ENCODE measurements at places on chromosomes 2 and 18.
A peak's percentile ranks its signal among the peaks of the same experiment; 100 is the strongest.

- DNase-seq, result no peak
Measured at GRCh38 chr2:29841386-29842004, 79.9 kb downstream of the ALK start.

GRCh38 chr18:37266290-37266689 lies 299.3 kb downstream of the CELF4 start:
- DNase-seq, result no peak

DNA sequence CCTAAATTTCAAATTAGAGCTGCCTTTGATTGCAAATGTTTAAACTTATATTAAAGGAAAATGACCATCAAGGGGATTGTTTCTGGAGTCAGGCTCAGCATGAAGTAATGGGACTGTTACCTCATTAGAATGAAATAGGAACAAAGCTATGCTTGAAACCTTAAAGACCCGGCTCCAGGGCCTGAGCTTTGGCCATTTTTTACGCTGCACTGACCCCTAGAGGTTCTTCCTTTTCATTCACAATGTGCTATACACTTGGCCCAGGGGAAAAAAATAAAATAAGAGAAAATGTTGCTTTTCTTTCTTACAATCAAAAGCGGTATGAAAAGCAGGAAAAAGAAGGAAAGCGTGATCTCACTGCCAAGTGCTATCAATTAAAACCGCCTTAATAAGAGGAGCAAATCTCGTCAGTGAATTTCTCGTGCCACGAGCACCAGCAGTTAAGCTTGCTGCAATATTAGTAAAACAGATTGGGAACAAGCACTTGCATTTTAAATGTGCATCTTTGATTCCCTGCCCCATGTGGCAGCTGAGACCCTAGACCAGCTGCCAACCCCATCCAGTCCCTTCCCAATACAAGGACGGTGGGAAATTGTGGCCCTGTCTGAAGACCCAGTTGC lies 96.6 kb downstream of the MBD2 start:
- no peak for DNase-seq

DNA sequence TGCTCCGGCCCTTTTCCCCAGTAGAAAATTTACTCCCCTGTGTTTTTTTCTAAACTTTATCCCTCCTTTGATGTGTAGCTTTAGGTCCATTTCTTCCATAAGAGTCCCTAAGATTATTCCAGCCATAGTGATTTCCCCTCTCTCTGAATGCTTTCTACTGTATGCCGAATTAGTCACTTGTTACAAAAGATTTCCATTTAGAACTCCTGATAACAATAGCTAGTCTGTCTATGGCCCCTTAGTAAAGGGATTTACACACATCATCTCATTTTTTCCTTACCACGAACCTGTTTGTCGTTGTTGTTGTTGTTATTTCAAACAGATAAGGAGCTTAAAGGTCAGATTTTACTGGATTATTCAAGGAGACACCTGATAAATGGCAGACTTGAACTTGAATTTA lies 256.1 kb downstream of the PAX3 start:
- no peak for DNase-seq

- DNase-seq, result no peak
Measured at GRCh38 chr2:160457588-160457987, 36.0 kb downstream of the RBMS1 start.

DNA sequence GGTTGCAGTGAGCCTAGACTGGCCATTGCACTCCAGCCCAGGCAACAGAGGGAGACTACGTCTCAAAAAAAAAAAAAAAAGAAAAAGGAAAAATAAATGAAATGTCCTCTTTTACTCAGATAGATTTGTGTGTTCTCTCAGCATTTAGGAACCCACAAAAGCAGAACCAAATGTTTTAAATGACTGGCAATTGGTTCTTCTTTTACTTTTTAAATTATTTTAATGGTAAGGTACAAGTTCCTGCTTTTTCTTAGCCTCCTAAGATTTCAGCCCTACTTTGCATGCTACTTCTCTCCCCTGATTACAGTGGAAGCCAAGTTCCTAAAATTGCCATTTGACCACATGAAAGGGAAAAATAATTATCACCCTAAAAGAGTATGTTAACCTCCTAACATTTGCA lies 23.5 kb downstream of the SRSF7 start:
- DNase-seq, result no peak

DNA sequence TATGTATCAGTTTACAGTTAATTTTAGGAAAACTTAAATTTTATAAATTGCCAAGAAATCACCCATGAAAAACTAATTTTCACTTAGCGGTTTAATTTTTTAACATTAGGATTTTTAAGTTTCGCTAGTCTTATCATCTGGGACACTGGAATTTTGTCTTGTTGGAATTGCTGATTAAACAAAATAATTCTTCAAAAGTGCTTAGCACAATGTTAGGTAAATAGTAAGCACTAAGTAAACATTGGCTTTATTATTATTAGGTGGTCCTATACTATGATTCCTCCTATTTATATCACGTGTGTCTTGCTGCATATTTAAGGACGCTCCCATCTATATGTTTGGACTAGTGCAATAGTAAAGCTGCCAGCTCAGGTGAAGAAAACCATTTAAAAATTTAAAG lies 54.6 kb upstream of the MAP4K3 start:
- no peak for DNase-seq

- no peak for DNase-seq
Measured at GRCh38 chr2:42238644-42239288, 69.6 kb downstream of the EML4 start.

GRCh38 chr2:10047616-10048500 lies 4.5 kb downstream of the KLF11 start:
- DNase-seq, result no peak

GRCh38 chr2:200966770-200967169 lies 3.3 kb upstream of the ORC2 start:
- no peak for DNase-seq

DNA sequence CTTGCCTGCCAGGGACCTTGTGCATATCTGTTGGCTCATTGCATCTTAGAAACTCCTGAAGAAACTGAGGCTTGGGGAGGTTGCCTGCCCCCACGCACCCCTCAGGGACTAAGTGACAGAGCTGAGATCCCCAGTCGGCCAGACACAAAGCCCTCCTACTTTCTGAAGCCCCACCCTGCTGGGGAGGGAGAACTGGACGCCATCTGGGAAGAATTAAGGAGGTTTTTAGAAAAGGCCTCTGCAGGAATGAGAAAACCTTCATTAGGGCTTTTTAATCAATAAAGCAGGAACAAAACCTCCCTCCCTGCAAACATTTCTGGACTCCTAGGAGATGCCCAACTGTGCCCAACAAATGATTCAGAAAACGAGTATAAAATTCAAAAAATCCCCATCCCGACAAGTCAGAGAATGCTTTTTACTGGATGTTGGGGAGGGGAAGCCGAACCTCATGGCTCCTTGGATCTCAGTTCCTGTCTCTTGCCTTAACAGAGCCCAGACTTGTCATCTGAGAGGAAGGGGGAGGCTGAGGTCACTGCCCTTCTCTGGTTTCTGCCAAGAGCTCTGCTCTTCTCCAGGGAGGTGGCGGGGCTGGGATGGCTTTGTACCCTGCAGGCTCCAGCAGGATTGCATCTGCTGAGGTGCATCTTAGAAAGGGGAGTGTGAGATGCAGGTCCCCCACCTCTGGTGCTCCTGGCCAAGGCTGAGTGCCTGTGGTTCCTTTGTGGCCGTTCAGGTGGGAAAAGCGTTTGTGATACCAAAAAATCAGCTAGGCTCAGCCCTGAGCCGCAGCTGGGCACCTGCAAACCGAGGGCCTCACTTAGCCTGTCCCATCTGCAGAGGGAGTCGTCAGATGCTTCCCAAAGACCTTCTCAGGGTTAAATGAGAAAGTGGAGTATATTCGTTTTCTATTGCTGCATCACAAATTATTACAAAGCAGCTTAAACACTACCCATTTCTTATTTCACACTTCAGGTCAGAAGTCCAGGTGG lies 142.4 kb downstream of the ZFP36L2 start:
- no peak for DNase-seq

DNA sequence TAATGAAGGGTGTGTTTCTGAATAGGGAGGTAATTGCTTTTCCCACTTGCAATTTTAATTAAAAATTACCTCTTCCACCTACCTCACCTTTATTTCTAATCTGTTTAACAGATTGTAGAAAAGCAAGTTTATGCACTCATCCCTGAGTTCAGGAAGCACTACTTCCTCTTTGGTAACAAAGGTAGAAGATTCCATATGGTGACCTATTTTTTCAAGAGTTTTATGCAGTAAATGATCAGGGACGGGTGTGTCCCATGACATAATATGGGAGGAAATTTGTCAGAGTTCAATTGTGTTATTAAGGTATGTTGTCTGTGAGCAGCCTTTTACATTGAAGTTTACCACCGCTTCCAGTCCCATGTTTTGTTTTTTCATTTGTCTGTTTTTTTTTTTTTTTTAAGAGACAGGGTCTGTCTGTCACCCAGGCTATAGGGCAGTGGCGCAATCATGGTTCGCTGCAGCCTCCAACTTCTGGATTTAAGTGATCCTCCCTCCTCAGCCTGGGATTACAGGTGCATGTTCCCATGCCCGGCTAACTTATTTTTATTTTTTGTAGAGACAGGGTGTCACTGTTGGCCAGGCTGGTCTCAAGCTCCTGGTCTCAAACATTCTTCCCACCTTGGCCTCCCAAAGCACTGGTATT lies 68.2 kb downstream of the ASAP2 start:
- no peak for DNase-seq

DNA sequence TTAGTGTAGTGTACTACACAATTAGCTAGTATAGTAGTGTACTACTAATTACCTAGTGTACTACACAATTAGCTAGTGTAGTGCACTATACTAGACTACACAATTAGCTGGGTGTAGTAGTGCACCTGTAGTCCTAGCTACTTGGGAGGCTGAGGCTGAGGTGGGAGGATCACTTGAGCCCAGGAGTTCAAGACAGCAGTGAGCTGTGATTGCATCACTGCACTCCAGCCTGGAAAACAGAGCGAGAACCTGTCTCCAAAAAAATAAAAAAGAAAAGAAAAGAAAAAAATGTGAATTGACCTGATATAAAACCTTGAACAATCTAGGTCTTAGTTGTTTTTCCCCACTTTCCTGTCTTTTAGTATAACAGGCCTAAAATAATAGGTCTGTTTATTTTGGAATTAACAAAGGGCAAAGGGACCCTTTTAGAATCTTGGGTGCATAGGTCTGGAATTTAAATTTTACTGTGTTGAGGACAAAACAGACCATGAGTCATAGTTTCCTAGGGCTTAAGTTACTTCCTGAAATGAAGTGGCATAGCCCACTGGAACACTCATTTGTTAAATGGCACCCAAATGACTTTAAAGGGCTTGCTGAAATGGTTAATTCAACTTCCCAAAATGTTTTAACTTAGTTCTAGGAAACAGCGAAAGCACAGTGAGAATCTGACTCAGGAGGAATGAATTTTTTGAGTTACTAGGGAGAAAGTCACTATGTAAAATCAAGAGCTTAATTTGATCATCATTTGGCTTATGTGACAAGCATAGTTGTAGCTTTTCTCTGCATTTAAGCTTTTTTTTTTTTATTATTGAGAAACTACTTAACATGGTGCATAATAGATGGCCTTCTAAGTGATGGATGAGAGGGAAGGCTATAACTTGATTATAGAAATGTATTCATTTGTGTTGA lies 50.7 kb upstream of the ARL5A start:
- DNase-seq, result no peak

- DNase-seq, result peak; percentile 69
Measured at GRCh38 chr18:23134780-23135549, at the start of gene CABLES1. Gene CABLES1, plus strand, starts transcription at chr18:23135485. Its CDS starts 278 bp downstream, at chr18:23135763.

DNA sequence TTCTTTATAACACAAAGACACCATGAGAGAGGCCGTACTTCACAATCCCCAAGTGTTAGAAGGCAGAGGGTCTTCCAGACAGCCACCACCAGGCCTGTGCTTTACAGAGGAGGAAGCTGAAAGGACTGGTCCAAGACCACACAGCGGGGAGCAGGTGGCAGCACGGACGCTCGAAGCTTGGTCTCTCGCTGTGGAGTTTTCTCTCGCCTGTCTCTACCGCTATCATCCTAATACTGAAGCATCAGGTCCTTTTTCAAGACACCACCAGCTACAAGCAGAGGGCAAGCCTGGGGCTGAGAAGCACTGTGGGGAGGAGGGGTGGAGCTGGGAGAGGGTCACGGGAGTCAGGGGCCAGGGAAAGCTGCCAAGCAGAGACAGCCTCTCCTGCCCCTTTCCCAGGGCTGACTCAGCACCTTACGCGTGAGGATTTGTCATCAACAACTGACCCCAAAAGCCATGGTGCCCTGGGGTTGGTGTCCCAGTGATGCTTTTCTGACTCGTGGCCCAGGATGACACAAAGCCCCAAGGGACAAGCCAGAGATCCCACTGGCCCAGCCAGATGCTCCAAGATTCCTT lies 31.9 kb upstream of the FOSL2 start:
- DNase-seq, result no peak

DNA sequence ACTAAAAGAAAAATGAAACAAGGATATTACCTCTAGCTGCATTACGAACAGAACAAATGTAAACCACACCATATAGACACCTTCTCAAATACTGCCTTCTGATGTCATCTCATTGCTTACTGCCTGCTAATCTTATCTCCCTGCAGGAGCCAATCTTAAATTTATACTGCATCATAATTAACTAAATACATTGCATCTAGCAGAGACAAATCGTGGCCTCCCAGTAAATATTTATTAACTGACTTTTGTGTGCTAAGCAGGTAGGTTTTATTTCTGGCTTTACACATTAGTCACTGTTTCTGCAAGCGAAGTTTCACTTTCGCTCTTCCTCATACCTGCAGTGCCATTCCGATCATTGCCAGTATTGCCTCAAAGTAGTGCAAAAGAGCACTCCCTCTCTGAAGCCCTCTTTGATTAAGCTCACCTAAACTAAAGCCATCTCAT lies 67.5 kb downstream of the SPATS2L start:
- no peak for DNase-seq

- DNase-seq, result no peak
Measured at GRCh38 chr18:59063912-59064311, 75.8 kb upstream of the SEC11C start.

DNA sequence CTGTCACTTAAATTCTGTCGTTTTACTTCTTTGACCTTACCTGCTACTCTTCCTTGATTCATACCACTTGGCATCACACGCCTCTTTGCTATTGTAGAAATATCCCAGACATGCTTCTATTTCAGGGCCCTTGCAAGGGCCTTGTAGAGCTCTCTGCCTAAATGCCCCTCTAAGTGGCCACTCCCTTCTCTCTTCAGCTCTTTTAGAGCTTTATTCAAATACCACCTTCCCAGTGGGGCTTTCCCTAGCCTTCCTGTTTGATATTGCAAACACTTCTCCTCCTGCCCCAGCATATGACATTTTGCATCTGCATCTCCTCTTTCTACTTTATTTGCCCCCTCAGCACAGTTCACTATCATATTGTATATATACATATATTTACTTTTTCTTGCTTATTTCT lies 54.0 kb downstream of the PELI1 start:
- DNase-seq, result no peak

DNA sequence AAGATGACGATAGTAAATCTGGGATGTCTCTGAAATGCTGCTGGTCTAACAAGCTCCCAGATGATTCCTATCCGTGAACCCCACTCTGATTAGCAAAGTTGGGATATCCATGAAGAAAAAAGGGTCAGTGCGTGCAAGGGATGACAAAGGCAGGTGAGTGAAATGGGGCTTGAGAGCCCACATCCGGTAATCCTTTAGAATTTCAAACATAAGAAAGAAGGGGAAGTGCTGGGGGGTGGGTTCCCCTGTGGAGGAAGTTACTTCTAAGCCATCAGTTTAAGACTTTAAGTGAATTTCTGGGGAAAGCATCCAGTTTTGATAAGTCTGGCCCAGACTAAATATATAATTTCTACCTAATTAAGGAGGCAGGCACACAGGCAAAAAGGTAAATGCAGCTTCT lies 209.5 kb downstream of the DPP10 start:
- DNase-seq, result no peak
